ENCODE measurements at places on chromosomes 16 and 17. TPM values are rescaled to one million over a fixed set of nuclear protein-coding genes. Genes with fewer than 3 reads are reported as not detected.

DNAI2 gene
- polyA plus RNA-seq: not detected

SCNN1B gene
- not detected for polyA plus RNA-seq

ZNF385C gene
- 6.3 TPM for polyA plus RNA-seq

HSD17B1 gene
- 3.2 TPM for polyA plus RNA-seq

DOC2B gene
- 6.5 TPM for polyA plus RNA-seq

CES5A gene
- not detected for polyA plus RNA-seq

FBXW10 gene
- 0.30 TPM for polyA plus RNA-seq

GJD3 gene
- polyA plus RNA-seq: not detected

- H3K4me3 ChIP-seq: no peak overlapping the region
- peaks cover 22% of the 10 kb centered on the region for H3K27me3 ChIP-seq
- peak overlapping the region; percentile 7 for H3K27ac ChIP-seq
- H3K36me3 ChIP-seq: no peaks in the 10 kb centered on the region
Observed at GRCh38 chr17:2847381-2848333, 51.4 kb downstream of the RAP1GAP2 start.

GRCh38 chr17:80432350-80432955, 17.5 kb downstream of the ENDOV start:
- no peak overlapping the region for H3K27ac ChIP-seq
- peaks cover 17% of the 10 kb centered on the region for H3K36me3 ChIP-seq
- DNase-seq: no peak
- H3K27me3 ChIP-seq: no peaks in the 10 kb centered on the region
- H3K4me1 ChIP-seq: no peaks in the 10 kb centered on the region

DNA sequence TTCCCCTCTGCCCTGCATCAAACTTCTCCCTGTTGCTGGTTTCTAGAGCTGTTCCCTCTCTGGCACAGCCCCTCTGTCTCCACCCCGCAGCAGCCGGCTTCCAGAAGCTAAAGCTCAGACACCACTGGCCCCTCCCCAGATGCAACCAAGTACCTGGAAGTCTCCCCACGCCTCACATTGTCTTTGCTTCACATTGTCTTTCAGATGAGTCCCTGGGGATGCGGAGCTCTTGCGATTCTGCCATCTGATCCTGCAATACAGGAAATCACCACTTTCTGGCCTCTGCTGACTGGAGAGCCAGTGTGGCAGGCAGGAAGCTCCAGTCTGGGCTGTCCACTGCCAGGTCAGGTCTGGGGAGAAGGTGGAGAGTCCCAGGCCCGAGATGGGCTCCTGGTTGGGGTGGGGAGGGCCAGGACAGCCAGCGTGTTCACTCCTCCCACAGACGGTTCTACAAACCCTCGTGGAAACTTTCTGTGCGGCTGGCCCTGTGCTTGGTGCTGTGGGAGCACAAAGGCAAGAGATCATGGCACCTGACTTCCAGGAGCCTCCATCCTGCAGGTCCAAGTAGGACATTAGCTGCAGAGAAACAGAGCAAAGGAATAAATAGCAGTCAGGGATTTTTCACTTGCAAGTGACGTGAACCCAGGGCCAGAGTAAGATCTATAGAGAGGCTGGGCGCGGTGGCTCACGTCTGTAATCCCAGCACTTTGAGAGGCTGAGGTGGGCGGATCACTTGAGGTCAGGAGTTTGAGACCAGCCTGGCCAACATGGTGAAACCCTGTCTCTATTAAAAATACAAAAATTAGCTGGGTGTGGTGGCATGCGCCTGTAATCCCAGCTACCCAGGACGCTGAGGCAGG, 47.9 kb upstream of the MAP3K14 start:
- H3K27ac ChIP-seq: no peak overlapping the region
- H3K27me3 ChIP-seq: peaks cover 12% of the 10 kb centered on the region
- H3K36me3 ChIP-seq: no peaks in the 10 kb centered on the region
- peaks cover 6% of the 10 kb centered on the region for H3K4me1 ChIP-seq

DNA sequence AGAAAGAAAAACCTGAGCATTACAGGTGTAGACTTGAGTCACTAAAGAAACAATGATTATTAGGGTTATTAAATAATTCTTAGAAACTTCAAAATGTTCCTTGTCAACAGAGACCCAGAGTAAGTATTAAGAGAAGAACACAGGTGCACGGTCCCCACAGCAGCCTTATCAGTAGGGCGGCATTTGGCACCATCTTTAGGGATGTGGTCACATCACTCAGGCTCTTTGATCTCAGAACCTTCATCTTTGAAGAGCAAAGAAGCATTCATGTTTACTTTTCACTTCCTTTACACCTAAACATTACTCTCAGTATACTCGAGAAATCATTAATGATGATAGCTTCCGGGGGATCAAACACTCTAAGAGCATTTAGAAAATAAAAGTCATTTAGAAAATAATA, 928.7 kb downstream of the KCNJ2 start:
- H3K27me3 ChIP-seq: no peaks in the 10 kb centered on the region
- H3K4me1 ChIP-seq: no peaks in the 10 kb centered on the region
- H3K4me3 ChIP-seq: no peak overlapping the region
- DNase-seq: no peak
- H3K27ac ChIP-seq: no peak overlapping the region

DNA sequence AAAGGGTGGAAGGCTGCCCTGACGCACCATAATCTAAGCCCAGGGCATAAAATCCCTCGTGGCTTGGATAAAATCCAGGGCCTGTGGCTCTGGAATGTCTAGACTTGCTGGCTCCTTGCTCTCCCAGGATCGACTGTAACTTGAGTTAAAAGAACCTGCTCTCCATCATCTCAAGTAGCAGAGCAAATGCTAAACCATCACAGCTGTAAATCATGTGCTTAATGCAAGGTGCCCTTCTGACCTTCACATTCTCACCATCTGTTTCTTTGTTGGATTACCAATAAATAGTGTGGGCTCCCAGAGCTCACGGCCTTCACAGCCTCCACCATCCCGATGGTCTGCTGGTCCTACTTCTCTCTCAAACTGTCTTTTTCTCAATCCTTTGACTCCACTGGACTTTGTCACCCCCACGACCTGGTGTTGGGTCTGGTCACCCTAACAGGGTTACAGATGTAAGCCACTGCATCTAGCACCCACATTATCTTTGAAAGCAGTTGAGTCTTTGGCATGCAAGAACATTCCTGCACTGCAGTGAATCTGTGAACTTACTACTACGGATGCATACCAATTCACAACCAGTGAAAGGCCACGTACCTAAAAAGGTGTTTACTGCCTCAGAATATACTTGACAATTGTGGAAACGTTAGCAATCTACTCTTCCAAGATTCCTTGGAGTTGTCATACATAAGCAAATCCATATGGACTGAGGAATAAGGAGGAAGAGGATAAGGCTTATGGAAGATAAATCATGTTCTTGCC, 15.3 kb downstream of the RSL1D1 start:
- H3K4me3 ChIP-seq: no peak overlapping the region
- DNase-seq: no peak
- H3K27me3 ChIP-seq: no peaks in the 10 kb centered on the region
- peaks cover 44% of the 10 kb centered on the region for H3K36me3 ChIP-seq
- H3K4me1 ChIP-seq: no peaks in the 10 kb centered on the region

DNA sequence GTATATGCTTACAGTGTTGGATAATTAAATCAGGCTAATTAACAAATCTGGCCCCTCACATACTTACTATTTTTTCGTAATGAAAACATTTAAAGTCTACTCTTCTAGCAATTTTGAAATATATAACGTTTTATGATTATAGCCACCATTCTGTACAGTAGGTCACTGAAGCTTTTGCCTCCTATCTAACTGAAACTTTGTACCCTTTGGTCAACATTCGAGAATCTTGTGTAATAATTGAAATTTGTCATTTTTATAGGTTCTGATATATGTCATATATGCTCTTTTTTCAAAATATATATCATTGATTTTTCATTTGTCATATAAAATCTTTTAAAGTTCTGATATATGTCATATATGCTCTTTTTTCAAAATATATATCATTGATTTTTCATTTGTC, 12.7 kb downstream of the PHKB start:
- DNase-seq: no peak
- no peaks in the 10 kb centered on the region for H3K4me1 ChIP-seq

- no peak overlapping the region for H3K27ac ChIP-seq
- no peak for DNase-seq
- H3K36me3 ChIP-seq: peaks cover 66% of the 10 kb centered on the region
- H3K4me3 ChIP-seq: no peak overlapping the region
Observed at GRCh38 chr16:69114346-69114975, 9.0 kb downstream of the HAS3 start.

DNA sequence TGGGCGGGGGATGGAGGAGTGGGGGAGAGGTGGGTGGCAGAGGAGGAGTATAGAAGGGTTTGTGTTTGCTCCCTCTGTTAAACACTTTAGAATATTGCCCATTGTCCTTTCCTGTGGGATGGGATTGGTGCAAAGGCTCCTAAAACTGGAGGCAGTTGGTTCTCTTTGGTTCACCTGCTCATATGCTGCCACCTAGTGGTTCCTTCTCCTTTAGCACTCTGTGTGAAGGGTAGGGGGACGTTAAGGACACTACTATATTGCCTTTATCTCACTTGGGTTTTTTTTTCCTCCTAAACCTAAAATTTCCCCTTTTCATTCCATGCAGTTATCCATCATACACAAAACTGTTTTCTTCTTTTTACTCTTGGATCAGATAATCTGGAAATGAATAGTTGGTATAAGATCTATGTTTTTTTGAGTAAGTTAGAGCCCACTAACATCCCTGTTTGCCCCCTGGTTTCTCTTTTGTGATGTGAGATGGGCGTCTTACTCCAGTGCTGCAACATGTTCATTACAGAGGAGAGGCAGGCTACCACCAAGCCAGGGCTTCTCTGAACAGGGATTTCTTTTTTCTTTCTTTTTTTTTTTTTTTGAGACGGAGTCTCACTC, 23.8 kb downstream of the SNX11 start:
- H3K27me3 ChIP-seq: no peaks in the 10 kb centered on the region
- peaks cover 14% of the 10 kb centered on the region for H3K4me1 ChIP-seq
- peak; percentile 86 for DNase-seq
- no peak overlapping the region for H3K27ac ChIP-seq
- H3K4me3 ChIP-seq: no peak overlapping the region

DNA sequence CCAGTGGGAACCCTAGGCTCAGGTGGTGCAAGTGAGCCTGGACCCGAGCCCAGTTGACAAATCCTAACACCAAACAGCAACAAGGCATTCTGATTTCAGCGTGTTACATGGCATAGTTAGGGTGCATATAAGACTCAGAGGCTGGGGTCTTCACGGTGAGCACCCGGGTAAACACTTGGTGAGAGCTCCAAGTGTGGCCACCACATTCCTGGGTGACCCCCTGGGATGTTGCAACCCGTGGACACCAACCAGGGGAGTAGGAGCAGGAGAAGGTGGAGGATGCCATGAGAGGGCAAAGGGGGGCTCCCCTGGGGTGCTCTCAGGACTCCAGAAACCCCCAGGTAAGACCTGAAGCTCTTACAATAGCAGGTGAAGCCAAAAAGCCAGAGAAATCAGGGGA, 69.9 kb upstream of the CDH5 start:
- DNase-seq: no peak
- peaks cover 8% of the 10 kb centered on the region for H3K27me3 ChIP-seq
- H3K27ac ChIP-seq: no peak overlapping the region
- no peaks in the 10 kb centered on the region for H3K4me1 ChIP-seq
- no peak overlapping the region for H3K4me3 ChIP-seq

DNA sequence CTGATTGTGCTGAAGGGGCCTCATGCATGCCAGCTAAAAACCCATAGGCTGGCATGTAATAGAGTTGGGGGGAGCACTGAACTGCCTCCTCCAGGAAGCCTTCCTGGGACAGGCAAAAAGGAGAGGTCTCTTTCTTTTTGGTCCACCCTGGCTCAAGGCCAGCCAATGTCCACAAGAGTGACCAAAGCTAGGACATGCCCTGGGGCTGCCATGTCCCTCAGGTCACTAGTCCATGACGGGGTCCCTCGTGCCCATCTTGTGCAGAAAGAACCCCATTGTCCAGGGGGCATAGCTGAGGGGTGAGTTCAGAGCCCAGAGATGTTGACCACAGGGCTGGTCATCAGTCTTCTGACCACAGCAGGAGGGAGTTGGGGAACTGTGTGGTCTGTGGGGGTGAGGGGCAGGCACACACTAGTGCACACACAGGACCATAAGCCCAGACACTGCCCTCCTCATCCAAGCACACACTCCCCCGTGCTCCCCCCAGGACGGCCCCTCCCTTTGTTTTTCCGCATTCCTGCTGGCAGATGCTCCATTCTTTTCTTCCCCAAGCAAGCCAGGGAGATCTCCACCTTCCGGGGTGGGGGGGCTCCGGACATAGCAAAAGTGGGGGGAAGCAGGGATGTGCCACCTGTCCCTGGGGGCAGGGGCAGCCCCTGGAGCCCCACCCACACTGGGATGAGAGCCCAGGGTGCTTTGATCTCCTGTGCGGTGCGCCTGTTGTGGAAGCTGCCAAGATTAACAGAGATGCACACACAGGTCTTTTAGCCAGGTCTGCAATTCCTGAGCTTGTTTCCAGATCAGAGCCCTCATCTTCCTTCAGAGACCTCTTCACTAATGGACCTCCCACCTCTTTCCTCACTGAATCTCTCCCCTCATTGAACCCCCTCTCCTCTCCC, 25.2 kb upstream of the PHB1 start:
- H3K36me3 ChIP-seq: no peaks in the 10 kb centered on the region
- H3K4me3 ChIP-seq: no peak overlapping the region
- H3K4me1 ChIP-seq: peaks cover 47% of the 10 kb centered on the region
- DNase-seq: no peak
- peaks cover 3% of the 10 kb centered on the region for H3K27me3 ChIP-seq

GRCh38 chr16:14496047-14496770, 133.9 kb downstream of the PARN start:
- H3K4me1 ChIP-seq: peaks cover 20% of the 10 kb centered on the region
- H3K27me3 ChIP-seq: no peaks in the 10 kb centered on the region
- DNase-seq: peak; percentile 16
- H3K36me3 ChIP-seq: no peaks in the 10 kb centered on the region
- no peak overlapping the region for H3K27ac ChIP-seq

- DNase-seq: no peak
- H3K27me3 ChIP-seq: no peaks in the 10 kb centered on the region
- H3K4me1 ChIP-seq: peaks cover 26% of the 10 kb centered on the region
- H3K4me3 ChIP-seq: no peak overlapping the region
- H3K36me3 ChIP-seq: peaks cover 5% of the 10 kb centered on the region
Observed at GRCh38 chr16:67672306-67672705, 5.7 kb downstream of the C16orf86 start.

GRCh38 chr17:77099997-77100396, 40.8 kb upstream of the SEC14L1 start:
- peak overlapping the region; percentile 76 for H3K27ac ChIP-seq
- peak; percentile 81 for DNase-seq
- no peak overlapping the region for H3K4me3 ChIP-seq
- peaks cover 12% of the 10 kb centered on the region for H3K36me3 ChIP-seq

All from muscle of leg (tissue), 16 donors.